ENCODE measurements at places on chromosomes 11 and 22.

- no peak for DNase-seq
Observed at GRCh38 chr11:21775911-21776310, 417.0 kb upstream of the ANO5 start.

GRCh38 chr11:133228471-133229329, 303.6 kb downstream of the OPCML start:
- no peak for DNase-seq

DNA sequence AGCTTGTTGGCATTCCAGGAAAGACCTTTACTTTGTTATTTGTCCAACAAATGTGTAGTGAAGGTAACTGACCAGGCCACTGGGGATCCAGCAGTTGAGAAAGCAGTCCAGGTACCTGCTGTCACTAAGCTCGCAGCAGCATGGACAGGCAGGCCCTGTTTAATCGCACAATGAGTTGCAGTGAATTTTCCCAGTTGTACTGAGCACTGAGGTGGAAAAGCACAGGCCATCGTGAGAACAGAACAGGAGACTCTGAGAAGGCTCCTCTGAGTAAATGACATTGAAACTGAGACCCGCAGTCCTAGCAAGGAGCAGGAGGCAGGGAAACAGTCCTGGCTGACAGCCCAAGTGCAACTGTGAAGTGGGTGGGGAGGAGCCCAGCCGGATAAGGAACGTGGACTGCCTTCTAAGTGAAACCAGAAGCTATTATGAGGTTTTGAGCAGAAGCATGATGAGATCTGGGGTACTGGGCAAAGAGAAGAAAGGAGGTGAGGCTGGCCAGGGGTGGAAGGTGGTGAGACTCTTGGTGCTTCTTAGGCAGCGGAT, 39.8 kb upstream of the CDON start:
- no peak for DNase-seq

DNA sequence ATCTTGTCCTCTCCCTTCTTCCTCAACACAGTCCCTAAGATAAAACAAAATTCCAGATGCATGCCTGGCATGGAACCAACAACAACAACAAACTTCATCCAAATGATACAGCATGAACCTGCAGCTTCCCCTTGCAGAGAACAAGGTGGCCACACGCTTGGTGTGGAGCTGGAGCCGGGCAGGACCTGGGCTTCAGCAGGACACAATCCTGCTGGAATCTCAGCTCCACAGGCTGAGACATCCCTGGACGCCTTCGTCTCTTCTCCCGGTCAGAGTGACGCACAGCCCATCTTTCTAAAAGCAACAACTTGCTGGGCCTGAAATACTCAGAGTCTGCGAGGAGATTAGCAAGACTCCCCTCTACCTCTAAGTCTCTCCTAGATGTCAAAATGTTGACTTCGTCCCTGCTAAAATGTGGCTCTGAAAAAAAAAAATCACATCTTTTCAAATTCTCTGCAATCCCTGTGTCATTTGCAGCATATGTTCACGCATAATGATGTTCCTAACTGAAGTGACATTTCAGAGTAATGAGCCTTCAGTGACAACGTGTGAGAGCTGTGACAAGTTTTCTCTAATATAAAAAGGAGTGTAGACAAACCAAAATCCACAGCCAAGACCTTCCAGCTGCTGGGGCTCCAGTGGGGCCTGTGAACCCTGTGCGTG, 1232.3 kb downstream of the TBC1D22A start:
- no peak for DNase-seq

- no peak for DNase-seq
Observed at GRCh38 chr11:17573526-17573925, 26.5 kb downstream of the OTOG start.

DNA sequence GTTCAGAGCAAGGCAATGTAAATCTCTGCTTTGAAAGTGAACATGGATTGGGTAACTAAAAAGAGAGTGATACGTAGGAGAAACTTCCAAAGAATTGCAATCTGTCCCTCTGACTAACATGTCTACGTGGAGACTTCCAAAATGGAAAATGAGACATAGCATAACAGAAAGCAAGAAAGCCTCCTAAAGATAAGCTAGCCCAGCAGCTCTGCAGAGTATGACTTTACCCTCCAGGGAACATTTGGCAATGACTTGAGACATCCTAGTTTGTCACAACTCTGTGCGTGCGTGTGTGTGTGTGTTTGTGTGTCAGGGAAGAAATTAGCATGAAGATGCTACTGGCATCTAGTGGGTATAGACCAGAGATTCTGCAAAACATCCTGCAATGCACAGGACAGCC, 817.4 kb downstream of the NTM start:
- no peak for DNase-seq

GRCh38 chr11:103069367-103069766, 22.6 kb downstream of the DCUN1D5 start:
- no peak for DNase-seq

DNA sequence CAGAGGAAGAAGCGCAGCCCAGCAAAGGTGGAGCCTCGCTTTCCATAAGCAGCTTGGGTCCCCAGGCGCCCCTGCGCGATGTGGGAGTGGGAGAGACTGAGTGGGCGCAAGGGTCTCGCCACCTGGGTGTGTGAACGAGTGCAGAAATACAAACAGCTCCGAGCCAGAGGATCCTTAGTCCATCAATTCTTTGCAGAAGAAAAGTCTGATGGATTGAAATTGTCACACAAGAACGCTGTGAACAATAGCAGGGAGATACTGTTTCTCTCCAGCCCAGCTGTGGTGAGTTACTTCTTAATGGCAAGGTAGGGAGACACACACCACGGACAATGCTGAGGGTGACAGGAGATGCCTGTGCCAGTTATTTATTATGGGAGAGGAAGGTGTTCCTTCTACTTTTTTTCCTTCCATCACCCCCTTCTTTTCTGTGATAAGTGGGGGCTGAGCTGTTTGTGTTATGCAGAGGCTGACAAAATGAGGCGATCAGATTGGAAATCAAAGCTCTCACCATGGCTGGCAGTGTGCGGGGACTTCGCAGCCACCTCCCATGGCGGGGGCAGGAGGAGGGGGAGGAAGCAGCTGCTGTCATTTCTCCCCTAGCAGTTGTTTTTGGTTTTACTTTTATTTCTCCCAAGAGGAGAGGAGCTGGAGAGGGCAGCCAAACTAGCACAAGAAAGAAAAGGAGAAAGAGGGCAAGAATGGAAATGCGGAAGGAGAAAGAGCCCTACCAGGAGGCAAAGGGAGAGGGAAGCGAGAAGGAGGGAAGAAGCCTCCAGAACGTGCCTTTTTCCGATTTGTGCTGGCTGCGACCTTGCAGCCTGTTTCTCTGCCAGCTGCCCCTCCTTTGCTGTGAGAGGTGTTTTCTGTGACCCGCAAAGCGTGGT, 755.8 kb downstream of the NTM start:
- no peak for DNase-seq

DNA sequence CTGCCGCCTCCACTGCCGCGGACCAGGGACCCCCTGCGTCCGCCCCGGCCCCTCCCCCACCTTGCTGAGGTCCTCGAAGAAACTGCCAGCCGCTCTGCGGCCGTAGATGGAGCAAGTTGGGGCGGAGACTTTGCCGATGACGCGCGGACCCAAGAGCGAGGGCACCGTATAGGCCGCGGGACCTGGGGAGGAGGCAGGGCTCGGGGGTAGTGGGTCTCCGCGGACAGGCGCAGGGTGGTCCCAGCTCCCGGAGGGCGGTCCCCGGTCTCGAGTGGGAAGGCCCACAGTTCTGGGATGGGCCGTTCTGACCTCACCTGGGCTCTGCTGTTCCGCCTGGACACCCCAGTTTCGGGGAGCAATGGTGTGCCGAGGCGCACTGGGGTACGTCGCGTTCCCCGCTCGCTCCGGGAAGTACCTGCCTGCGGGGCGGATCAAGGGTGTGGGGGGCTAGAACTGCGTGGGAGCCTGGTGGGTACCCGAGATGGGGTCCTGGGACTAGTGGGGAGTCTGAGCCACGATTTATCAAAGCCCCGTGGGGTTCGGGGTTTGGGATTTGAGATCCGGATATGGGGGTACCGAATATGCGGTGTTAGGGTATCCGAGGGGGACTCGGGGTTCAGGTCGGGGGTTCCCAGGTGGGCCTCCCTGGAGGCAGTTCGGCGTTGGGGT, 1.2 kb upstream of the TYMP start:
- no peak for DNase-seq

GRCh38 chr22:42939451-42939881, 75.5 kb downstream of the PACSIN2 start:
- no peak for DNase-seq

DNA sequence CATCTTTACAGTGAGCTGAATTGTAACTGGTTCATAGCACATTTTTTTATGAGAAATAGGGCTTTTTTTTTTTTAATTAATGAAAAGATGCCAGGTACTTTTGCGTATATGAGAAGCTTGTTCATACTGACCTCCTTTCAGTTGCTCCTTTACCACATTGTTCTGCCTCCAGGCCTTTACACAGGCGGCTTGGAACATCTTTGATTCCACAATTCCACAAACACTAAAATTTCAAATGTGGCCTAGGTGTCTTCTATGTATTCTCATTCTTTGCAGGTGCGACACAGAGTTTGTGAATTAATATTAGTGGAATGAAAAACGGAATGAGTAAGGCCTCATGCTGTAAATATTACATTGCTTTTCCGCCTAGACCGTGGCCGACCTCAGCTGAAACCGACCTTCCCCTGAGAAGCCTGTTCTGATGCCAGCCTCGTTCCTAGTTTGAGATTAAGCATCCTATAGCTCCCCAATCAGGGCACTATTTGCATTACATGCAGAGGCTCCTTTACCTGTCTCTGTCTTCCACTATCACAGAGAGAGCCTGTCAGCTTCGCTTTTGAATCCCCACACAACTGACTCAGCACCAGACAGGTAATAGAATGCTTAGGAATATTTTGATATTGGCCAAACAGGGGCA, 125.8 kb downstream of the LDLRAD3 start:
- no peak for DNase-seq

GRCh38 chr11:124277804-124278203, 21.6 kb downstream of the OR8G5 start:
- DNase-seq, result no peak

DNA sequence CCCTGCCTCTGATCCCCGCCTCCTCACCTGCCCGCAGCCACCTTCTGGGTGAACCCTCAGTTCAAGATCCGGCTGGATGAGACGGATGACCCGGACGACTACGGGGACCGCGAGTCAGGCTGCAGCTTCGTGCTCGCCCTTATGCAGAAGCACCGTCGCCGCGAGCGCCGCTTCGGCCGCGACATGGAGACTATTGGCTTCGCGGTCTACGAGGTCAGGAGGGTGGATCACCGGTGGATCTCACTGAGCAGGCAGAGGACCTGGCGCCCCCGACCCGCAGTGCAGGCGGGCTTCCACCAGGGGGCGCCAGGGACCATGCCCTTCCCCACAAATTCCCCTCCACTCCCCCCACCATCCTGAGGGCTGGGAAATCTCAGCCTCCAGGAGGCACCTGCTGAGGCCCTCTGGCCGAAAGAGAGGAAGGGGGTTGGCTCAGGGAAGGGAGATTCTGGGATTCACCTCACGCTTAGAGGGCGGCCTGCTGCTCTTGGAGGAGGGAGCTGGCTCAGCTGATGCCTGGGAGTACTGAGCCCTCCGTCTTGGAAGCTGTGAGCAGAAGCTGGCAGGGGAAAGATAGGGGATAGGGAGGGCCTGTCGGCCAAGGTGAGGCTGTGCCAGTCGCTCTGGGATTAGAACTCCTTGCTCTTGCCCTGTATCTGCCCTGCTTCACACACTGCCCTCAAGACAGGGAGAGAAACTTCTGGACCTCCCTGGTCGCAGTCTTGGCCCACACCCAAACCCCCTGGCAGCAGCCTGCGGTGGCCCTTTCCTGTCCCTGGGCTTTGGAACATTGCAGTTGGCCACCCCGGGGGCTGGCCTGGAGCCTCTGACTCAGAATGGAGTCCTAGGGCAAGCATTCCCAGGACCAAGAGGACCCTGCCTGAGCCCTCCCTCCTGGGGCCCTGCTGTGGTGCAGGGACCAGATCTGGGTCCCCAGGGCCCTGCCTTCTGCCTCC, 23.2 kb downstream of the CAPN1 start:
- DNase-seq, result no peak

DNA sequence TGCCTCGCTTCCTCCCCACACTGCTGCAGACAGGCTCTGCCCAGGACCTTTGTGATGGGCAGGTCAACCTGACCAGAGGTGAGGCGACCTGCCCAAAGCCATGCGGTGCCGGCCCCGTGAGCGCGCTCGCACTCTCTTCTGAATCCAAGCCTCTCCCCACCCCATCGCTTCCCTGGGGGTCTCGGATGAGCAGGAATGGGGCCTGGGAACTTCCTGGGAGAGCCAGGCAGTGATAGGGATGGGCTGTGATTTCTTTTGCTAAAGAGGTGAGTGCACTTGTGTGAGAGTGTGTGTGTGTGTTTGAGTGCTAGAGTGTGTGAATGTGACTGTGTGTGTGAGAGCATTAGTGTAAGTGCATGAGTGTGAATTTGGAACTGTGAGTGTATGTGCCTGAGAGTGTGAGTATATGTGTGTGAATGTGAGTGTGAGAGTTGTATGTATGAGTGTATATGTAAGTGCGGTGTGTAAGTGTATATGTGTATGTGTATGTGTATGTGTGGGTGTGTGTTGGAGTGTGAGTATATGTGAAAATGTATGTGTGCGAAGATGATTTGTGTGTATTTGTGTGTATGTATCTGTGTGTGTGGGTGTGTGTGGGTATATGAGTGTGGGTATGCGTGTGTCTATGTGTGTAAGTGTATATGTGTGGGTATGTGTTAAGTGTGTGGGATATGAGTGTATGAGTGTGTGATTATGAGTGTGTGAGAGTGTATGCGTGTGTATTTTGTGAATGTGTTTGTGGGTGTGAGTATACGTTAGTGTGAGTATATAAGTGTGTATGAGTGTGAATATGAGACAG, 11.7 kb upstream of the LRRC10B start:
- no peak for DNase-seq
